ENCODE measurements at places on chromosomes 11 and 22. TPM values are rescaled to one million over a fixed set of nuclear protein-coding genes. Genes with fewer than 3 reads are reported as not detected.

GRCh38 chr11:87351676-87352075, 313.9 kb downstream of the TMEM135 start:
- no peak for DNase-seq

- no peak for DNase-seq
Measured at GRCh38 chr11:103870821-103871309, 165.6 kb upstream of the DDI1 start.

- DNase-seq: peak; percentile 2
Measured at GRCh38 chr11:25981998-25982397, 349.9 kb upstream of the ANO3 start.

- no peak for DNase-seq
Measured at GRCh38 chr11:62654297-62654696, 1.2 kb upstream of the INTS5 start.

- DNase-seq: no peak
Measured at GRCh38 chr11:106031202-106031810, 9.3 kb upstream of the MSANTD4 start.

- DNase-seq: no peak
Measured at GRCh38 chr11:59857439-59858434, 8.6 kb downstream of the TCN1 start.

DNA sequence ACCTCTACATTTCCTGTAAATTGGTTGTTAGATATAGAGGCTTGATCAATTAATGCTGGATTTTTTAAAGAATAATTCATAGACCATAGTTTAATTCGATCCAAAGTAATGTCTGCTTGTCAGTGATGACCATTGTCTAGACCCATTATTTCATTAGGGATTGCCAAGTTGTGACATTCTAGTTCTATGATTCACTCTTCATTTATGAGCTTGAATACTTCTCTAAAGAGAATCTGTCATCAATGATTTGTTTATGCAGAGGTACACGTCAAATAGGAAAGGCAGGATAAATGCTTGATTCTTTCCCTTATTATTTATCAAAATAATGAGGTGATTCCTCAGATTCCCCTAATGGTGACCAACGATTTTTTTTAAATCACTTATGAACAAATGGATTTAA, 24.0 kb upstream of the ROBO3 start:
- DNase-seq: no peak

- DNase-seq: no peak
Measured at GRCh38 chr11:86888164-86889000, 66.8 kb downstream of the FZD4 start.

GRCh38 chr22:46241396-46242007, 8.6 kb downstream of the CDPF1 start:
- DNase-seq: no peak

- DNase-seq: peak; percentile 37
Measured at GRCh38 chr11:6022956-6023355, 7.6 kb downstream of the OR56A1 start.

GRCh38 chr11:33842236-33842915, 49.5 kb downstream of the LMO2 start:
- DNase-seq: no peak

DNA sequence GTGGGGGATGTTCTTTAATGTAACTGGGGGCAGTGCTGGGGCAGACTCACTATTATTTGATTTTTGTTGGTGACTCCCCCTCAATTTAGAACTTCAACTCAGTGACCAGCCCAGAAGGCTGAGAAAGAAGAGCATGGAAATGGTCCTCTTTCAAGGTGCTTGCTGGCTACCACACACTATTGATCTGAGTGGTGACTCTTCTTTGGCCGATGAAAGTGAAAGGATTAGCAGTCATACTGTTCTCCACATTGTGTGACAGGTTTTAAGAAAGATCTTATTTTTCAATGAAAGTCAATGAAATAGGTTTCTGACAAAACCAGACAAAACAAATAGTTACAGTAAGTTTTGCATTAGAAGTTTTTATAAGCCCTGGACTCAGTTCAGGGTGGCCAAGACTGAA, 29.9 kb downstream of the NLRP14 start:
- no peak for DNase-seq

DNA sequence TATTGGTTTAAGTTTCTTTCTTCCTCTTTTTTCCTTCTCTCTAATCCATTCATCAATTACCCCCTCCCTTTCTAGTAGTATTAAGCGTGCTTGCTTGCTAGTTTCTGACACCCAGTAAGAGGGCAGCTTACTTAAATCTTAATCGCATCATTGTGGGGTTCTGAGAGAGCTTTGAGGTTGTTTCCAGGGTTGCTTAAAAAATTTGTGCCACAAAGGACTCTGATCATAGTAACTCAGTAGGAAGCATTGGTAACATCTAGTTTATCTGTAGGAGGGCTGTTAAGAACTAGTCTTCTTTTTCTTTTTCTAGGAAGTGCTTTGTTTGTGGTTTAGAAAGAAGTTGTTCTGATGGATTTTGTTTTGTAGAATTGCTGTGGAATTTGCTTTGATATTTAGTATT, 45.3 kb downstream of the TMEM135 start:
- DNase-seq: peak; percentile 58

DNA sequence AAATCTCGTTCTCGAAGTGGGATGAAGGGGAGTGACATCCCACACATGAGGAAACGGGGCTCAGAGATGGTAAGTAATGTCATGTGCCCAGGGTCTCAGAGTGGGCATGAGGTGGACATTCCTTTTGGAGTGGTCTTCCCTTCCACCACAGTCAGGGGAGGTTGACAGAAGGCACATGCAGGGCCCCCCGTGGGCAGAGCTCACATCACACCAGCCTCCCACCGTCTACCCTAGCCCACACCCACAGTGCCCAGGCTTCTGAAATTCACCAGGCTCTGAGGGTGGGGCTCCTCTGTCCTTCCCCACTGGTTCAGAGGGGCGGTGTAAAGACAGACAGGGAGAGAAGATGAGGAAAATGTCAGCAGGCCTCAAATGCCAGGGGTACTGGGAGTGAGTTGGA, 41.1 kb upstream of the TIMP3 start:
- no peak for DNase-seq

GRCh38 chr11:95544095-95544856, 245.3 kb downstream of the FAM76B start:
- no peak for DNase-seq

DNA sequence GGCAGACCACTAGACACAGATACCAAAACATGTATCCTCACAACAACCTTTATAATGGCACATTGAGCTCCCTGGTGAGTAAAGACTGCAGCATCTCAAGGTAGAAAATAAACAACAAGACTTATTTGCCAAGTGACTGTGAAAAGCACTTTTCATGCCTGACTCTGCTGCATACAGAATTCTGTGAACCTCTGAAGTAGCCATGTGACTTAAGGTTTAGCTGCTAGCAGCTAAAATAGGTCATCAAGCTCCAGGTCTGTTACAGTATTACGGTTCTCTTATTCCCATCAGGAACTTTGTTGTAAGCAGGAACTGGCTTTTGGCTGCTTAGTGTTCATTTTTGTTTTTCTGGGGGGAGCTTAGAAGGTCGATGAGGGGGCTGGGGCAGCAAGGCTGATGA, 139.4 kb downstream of the PAX6 start:
- no peak for DNase-seq

KCNJ11 gene
- 2.1 TPM for total RNA-seq

SERPIND1 gene
- 0.07 TPM for total RNA-seq

YAP1 gene
- total RNA-seq: 80.5 TPM

C11orf97 gene
- not detected for total RNA-seq

MMP13 gene
- not detected for total RNA-seq

KCNE3 gene
- 26.7 TPM for total RNA-seq

CST6 gene
- total RNA-seq: not detected

GRAP2 gene
- 0.52 TPM for total RNA-seq

Measured in H7 (cell line).